ENCODE measurements at places on chromosomes 4 and X. TPM values are rescaled to one million over a fixed set of nuclear protein-coding genes. Genes with fewer than 3 reads are reported as not detected.

DNA sequence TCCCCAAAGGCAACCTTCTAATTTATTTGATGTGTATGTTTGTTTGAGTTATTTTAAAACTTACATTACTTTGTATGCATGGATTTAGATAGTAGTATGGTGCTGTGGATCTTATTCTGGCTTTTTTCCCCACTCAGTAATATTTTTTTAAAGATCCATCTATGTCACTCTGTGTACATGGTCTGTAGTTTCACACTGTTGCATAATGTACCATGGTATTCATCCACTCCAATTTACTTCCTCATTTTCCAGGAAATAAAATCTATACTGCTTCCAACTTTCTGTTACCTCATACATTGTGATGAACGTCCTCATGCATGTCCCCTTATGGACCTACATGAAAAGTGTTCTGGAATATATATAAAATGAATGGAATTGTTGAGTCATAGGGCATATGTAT is 17.6 kb downstream of the ARMCX2 start:
- DNase-seq = no peak

The HSD17B11 gene
- total RNA-seq = 31.1 TPM

DNA sequence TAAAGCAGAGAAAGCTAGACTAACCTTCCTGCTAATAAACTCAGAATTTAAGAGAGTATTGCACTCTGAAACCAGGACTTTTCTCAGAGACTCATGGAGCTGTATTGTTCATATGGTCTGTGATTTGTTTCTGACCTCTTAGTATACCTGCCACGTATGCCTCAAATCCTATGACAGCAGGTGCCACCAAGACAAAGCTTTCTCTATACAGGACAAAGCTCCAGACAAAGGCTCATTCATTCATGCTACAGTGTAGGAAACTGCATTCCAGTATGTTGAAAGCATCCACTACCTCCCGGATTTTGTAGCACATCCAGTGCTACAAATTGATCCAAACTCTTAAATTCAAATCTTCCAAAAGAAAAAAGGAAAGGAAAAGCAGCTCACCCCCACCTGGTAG is 178.3 kb downstream of the CHIC2 start:
- no peak for DNase-seq

DNA sequence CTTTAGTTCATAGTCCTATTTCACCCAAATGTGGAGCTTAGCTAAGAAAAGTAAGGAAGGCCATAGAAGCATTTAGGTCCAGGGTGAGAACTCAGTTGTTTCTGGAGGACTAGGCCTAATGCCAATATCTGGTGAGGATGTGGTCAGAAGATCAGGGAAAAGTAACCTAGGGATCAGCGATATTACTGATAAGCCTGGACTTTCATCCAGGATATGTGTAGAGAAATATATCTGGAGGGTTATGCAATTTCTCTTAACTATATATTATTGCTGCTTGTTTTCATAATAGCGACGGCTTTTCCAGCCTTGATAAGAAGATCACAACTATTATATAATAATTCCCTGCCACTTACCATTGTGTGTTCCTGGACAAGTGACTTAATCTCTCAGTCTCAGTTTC is 81.1 kb downstream of the FRAS1 start:
- no peak for DNase-seq
